Caudate nucleus (tissue), 63 donors: ENCODE measurements at places on chromosomes 4 and X.

DNA sequence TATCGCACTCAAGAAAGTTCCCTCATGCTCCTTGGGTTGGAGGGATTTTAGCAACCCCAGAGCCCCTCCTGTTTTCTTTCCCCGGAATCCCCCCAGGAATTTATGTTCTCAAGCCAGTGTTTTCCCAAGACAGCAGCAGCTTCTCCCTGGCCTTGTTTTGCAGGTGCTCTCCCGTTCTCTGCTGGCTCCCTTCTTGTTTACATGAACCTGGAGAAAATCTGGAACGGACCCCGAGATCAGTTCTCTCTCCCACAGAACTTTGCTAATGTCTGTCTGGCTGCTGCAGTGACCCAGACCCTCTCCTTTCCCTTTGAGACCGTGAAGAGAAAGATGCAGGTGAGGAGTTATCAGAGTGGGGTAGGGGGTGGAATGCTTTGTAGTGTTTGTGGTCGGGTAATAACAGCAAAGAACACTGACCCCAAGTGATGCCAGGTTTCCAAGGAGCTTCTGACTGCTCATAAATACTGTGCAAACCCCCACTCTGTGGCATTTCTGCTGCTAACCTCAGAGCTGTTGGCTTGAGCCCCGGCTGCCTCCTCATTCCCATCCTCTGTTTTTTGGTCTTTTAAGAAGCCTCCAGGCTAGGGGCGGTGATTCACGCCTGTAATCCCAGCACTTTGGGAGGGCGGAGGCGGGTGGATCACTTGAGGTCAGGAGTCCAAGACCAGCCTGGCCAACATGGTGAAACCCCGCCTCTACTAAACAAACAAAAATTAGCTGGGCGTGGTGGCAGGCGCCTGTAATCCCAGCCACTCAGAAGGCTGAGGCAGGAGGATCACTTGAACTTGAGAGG is 11.1 kb downstream of the SLC25A43 start:
- DNase-seq: no peak

DNA sequence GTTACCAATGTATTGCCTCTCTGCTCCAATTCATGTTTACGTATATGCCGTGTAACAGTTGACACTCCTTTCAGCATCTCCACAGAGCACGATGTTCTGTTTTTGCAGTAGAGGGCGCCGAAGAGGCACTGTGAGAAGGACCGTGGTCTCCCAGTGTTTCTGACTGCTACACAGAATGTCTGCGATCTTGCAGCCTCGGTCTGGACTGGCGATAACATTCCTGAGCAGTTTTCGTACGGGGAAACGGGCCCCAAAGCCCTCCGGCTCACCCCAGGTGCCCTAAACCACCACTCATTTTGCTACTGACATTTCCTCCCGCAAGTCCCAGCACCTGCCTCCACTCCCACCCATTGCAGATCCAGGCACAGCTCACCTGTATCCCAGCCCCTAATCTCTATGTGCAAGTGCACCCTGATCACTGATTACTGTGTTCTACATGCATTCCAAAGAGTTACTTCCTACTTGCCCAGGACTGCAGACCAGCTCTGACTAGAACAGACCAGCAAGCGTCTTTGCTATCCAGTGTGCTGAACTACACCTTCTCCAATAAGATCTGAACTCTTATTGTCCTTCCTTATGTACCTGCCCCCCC is 12.4 kb upstream of the NFXL1 start:
- DNase-seq: peak; percentile 6

DNA sequence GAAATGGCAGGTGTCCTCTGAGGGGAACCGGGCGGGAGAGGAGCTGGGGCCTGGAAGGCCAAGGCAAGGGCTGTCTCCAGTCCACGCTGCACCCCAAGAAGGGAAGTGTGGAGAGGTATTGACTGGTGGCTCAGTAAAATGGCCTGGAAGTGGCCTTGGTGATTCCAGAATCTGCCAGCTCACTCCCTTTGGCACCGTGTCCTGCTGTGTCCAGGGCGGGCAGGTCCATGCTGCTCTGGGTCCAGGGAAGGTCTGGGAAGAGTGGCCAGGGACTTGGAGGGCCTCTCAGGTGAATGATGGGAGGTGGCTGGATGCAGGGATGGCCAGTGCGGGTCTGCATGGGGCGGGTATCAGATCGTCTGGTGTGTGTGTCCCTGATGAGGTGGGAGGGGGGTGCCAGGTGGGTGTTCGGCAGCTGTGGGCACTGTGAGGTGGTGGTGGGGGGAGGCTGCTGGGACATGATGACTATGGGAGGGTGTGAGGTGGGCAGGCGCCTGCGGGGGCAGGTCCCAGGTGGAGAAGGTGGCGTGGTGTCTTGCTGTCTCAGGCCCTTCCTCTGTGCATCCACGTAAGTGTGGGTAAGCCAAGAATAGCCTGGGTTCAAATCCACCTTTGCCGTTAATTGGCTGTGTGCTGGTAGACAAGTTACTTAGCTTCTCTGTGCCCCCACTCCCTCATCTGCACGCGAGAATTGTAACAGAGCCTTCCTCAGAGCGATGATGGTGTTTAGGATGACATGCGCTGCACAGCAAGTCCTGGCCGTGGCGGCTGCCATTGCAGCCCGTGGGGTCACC is 17.7 kb downstream of the RGS12 start:
- no peak for DNase-seq

GRCh38 chr4:183961795-183962194 is 56.7 kb downstream of the STOX2 start:
- no peak for DNase-seq

DNA sequence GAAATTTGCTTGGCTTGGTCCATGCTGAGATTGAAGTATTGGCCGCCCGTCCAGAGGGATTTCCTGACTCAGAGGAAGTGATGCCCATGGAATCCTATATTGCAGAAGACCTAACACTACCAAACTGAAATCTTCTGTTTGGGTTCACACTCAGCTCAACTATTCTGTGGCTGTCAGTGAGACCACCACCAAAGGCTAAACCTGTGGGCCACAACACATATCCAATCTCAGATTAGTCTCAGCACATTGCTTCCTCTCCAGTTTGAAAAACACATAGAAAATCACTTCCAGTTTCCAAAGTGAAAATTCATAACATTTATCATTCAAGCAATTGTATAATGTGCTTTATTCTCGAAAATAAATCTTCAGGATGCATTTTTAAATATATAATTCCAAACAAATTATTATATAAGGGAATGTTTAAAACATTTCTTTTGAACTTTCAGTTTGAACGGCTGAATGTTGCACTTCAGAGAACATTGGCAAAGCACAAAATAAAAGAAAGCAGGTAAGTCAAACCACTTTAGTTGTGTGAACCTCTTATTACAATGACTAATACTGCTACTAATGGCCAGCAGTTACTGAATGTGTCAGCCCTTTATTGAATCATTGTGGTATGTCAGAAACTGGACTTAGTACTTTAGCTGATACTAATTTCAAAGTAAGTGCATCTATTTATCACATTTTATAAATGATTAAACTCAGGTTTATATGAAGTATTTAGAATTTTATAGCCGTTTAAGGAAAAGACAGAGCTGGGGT is 37.0 kb downstream of the GUCY1A1 start:
- DNase-seq: no peak

DNA sequence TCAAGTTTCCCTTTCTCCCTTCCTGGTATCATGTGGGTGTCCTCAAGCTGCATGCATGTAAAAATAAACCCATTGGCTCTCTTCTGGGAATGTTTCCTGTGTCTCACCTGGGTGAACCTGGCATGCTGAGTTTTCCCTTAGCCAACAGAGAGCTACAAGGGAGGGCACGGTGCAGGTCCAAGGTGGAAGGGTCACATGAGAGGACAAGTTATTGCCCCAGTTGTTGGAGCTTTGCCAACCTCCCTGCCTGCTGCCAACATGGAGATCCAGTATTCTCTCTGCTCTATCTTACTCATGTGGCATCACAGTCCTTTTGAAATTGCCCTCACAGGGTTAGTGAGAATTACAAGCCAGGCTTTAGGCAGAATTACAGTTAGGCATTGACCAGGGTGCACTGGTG is 196.1 kb upstream of the GYPA start:
- DNase-seq: no peak

GRCh38 chr4:42473071-42473684 is 75.9 kb downstream of the SHISA3 start:
- no peak for DNase-seq

- no peak for DNase-seq
Measured at GRCh38 chrX:149871940-149872339, 9.0 kb upstream of the MAGEA8 start.

DNA sequence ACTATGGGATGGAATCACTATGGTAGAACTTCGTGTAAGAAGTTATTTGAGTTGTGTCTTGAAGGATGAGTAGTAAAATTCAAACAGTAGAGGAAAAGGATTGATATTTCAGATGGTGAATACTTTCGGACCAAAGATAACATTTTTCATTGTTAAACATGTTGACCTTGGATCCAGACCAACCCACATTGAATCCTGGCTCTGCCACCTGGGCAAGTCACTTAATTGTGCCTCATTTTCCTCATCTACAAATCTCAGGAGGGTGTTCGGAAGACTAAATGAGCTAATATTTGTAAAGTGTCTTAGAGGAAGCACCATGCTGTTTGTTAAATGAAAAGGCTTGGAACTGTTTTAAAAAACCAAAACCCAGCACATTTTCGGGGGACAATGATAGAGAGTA is 1.4 kb upstream of the AIFM1 start:
- DNase-seq: no peak

DNA sequence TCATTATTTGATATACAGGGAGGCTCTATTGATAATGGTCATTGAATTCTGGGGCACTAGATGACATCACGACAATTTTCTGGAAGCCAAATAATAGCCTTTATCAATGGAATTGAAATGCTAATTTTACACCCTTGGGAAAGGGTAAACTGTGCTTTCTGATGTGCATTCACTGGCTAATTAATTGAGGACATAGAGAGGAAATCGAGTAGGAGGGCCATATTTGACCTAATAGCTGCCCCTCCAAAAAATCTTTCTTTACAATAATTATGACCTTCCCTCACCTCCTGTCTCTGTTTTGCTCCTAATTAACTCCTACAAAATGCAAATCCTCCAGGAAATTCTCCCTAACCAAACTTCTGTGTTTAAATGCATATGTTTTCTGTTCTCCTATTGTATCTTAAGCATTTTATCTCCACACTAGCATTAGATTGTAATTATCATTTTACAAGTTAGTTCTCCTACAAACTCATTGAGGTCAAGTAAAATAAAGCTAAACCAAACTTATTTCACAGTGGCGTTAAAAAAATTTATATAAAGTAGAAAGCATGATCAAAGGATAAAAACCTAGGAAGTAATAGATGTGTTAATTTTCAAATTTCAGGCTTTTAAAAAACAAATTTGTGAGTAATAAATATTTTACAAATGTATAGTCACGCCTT is 1414.0 kb upstream of the AGA start:
- no peak for DNase-seq

GRCh38 chr4:184906480-184907097 is 80.8 kb upstream of the ACSL1 start:
- no peak for DNase-seq

DNA sequence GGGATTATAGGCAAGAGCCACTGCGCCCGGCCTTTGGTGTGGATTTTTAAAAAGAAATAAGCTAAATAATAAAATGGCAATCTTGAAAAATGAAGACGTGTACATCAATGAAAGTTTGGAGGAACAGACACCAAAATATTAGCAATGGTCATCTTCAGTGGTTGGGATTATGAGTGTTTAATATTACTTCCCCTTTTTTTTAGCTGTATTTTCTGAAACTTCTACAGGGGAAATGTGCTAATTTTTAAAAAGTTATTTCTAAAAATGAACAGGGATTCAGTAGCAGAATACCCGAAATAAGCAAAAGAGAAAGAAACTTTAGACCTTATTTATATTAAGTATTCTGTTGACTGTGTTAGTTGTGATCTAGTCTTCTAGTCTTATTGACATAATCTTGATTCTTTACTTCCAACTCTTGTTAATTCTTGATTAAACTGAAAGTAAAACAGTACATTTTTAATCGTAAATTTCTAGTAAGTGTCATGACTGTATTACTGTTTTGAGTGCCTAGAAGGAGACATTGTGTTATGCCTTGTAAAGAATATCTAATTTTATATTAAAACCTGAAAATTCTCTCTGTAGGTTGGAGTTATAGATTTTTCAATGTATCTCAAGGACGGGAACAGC is 51.3 kb downstream of the RUFY3 start:
- no peak for DNase-seq

DNA sequence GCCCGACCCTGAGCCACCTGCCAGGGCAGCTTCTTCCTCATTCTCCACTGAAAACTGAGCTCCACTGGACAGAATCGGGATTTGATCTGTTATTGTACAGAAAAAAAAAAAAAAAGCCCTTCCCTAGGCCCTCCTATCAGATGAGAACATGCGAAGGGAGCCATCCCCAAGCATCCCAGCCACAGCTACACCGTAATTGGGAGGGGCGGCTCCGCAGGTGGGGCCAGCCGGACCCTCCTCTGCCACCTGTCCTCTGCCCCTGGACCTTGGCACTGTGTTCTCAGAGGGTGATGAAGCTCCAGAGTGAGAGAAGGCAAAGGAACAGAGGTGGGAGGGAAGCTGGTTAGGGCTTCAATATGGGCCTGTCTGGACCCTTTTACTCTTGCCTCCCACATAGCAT is 240.0 kb upstream of the PSAPL1 start:
- no peak for DNase-seq

- DNase-seq: peak; percentile 22
Measured at GRCh38 chrX:13487731-13488505, 81.5 kb upstream of the EGFL6 start.

- no peak for DNase-seq
Measured at GRCh38 chrX:31245714-31246113, 173.9 kb upstream of the FTHL17 start.

- no peak for DNase-seq
Measured at GRCh38 chrX:19599253-19599652, 83.9 kb upstream of the MAP3K15 start.

DNA sequence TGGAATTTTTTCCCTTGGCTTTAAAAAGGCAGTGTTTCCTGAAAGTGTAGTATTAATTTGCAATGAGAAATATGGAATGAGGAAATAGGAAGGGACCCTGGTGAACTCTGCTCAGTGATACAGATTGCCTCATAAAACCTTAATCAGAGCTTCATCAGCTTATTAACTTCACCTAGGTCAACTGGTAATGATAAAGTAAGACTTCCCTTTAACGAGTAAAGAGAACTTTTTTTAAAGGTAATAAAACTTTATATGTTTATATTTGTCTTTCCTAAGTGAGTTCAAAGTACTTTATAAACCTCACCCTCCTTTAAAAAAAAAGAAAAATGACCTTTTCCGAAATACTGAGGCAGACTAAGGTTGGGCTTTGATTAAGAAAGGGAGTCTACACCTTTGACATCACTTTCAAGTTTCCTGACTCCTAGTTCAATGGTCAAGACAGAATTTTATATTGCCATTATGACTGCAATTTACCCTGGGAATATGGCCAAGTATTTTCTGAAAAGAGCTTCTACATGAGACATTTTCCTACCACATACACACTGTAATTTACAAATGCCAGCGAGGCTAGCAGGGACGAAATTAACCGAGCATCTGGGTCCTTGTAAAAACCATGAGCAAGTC is 706.3 kb upstream of the TENM3 start:
- no peak for DNase-seq

GRCh38 chr4:6235012-6235411 is 34.6 kb upstream of the WFS1 start:
- no peak for DNase-seq

GRCh38 chr4:98686043-98686707 is 27.8 kb upstream of the TSPAN5 start:
- DNase-seq: no peak
